ENCODE measurements at places on chromosomes 12 and 14. TPM values are rescaled to one million over a fixed set of nuclear protein-coding genes. Genes with fewer than 3 reads are reported as not detected.

KRT83 gene
- total RNA-seq: not detected

GOLT1B gene
- total RNA-seq: 25.4 TPM

TC2N gene
- total RNA-seq: 2.1 TPM

CLEC9A gene
- total RNA-seq: not detected

TAS2R42 gene
- total RNA-seq: not detected

DNA sequence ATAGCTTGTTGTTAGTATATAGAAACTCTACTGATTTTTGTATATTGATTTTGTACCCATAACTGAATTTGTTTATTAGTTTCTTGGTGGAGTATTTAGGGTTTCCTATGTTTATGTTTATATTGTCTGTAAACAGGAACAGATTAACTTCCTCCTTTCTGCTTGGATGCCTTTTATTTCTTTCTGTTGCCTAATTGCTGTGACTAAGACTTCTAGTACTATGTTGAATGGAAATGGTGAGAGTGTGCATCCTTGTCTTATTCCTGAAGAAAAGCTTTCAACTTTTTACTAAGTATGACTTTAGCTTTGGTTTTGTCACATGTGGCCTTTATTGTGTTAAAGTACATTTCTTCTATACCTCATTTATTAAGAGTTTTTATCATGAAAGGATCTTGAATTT, 20.9 kb downstream of the FBXW8 start:
- DNase-seq: no peak

DNA sequence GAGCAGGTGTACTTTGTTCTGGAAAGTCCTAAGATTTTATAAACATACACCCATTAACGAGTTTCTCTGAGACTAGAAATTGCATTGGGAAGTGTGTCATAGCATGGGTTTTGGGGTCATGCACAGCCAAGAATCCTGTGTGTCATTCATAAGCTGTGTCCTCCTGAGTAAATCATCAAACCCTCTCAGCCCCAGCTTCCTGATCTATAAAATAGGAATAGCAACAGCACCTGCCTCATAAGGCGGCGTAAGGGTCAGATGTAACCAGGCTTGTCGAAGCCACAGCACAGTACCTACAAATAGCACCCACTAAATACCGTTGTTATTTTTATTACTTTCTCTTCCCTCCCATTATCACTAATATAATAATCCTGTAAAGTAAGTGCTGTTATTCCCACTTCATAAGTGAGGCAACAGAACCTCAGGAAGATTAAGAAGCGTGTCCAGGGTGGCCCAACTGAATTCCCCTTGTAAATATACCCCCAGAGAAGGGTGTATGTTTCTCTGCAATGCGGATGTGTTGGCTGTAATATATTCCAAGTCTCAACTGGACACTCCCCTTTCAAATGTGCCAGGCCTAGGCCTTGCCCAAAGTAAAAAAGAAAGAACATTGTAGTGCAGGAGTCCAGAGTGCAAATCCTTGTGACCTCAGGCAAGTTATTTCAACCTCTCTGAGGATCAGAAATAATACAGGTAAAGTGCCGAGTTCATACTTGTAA, 188.3 kb upstream of the BCL2L14 start:
- DNase-seq: no peak

DNA sequence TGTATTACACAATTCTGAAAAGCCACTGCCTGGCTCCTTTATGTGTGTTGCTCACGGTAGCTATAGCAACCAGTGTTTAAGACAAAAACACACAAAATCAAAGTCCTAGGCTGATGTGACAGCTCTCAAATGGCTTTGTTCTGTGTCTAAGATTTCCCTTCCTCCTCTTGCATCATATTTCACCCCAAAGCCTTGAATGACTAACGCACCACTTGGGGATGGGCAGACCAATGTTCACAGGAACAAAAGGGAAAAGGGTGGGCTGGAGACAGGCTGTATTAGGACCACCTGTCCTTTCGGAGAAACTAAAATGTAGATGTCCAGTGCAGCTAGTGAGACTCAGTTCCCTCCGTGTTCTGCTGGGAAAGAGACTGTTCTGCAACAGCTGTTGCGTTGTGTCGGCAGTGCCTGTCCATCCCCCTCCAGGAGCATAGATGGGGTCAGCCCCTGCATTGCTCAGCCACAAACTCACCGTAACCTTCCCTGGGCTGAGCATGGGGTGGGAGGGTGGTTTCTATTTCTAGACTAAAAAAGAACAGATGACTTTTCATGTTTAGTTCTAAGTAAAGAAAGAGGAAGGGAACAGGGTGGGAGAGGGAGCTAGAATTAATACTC, 26.8 kb upstream of the DAAM1 start:
- no peak for DNase-seq

DNA sequence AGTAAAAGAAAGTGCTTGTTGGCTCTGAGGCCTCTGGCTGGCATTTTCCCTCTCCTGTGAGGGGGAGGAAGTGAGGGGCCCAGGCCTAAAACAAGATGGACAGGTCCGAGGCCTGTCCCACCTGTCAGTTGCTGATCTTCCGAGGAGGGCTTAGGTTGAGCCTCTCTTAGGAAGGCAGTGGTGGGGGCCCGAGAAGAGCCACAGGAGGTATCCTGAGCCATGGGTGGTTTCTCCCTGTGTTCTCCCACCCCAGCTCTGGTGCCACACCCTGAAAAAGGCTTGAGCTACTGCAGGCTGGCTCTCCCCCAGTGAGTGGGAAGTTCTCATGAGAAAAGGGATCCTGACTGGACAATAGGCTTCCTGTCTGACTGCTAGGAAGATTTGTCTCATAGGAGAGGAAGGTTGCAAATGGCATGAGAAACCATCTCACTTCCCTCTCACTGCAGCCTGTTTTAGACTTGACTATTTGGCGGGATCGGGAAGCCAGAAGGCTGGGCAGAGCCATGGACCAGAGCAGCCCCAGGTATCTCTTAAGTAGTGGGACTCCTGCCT, 72.1 kb upstream of the SRSF5 start:
- DNase-seq: peak; percentile 58

- DNase-seq: no peak
Observed at GRCh38 chr14:34749408-34749807, 35.0 kb upstream of the CFL2 start.

- no peak for DNase-seq
Observed at GRCh38 chr12:94616203-94616729, 34.1 kb downstream of the TMCC3 start.

GRCh38 chr12:100995201-100995600, 200.6 kb downstream of the ANO4 start:
- no peak for DNase-seq

- DNase-seq: no peak
Observed at GRCh38 chr14:35406506-35407305, 2.2 kb upstream of the NFKBIA start.

DNA sequence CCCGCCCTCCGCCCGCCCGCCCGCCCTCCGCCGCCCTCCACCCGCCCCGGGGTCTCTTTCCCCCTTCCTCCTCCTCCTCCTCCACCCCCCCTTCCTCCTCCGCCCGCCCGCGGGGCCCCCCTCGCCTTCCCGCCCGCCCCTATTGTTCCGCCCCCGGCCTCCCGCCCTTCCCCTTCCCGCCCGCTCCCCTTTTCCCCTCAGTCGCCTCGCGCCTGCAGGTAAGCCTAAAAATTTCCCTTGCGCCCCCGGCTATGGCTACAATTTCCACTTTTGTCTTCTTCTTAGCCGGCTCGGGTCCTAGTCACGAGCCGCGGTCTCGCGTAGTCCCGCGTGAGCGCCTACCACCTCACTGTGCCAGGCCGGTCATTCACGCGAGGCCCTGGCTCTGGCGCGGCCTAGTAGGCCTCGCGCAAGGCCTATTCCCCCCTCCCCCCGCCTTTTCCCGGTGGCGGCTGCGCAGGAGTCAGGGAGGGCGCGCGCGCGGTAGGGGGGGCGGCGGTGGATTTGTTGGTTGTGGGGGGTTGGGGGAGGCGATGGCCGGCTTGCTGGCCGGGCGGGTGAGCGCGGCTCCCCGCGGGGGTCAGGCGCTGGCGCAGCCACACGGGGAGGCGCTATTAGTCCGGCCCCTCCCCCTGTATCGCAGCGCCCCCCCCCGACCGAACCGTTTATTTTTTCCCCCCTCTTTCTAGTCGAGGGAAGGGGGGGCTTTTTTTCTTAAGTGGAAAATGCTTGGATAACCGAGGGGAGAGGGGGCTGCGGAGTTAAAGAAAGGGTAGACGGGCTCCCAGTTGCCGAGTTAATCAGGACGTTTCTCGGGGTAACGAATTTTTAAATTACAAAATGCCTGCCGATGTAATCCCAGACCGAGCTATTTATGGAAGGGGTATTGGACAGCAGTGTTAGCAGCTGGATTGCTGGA, 516 bp downstream of the PCBP2 start:
- DNase-seq: peak; percentile 93
